ENCODE measurements at places on chromosomes 4 and X.

GRCh38 chr4:8817813-8818062 is 53.9 kb downstream of the HMX1 start:
- DNase-seq: no peak
- no peak overlapping the region for H3K4me3 ChIP-seq
- no peaks in the 10 kb centered on the region for H3K27me3 ChIP-seq

DNA sequence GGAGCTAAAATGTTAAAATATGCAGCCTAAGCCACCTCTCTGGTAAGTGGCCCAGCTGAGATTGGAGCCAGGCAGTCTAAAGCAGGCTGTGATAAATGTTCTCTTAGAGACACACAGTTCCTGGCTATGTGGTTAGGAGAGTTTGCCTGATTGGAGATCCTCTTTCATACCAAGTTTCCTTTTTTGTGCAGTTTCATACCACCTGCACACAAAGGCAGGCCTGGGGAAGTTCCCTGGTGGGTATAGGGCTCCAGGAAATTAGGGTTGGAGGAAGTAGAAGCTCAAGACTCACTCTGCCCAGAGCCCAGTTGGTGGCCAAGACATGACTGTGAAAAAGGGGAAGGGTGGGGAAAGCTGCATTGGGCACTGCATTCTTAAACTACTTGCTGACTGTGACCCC is 16.9 kb downstream of the CYBB start:
- no peak overlapping the region for H3K4me3 ChIP-seq
- H3K4me1 ChIP-seq: no peaks in the 10 kb centered on the region
- H3K27me3 ChIP-seq: no peaks in the 10 kb centered on the region
- H3K36me3 ChIP-seq: no peaks in the 10 kb centered on the region
- no peak for DNase-seq

DNA sequence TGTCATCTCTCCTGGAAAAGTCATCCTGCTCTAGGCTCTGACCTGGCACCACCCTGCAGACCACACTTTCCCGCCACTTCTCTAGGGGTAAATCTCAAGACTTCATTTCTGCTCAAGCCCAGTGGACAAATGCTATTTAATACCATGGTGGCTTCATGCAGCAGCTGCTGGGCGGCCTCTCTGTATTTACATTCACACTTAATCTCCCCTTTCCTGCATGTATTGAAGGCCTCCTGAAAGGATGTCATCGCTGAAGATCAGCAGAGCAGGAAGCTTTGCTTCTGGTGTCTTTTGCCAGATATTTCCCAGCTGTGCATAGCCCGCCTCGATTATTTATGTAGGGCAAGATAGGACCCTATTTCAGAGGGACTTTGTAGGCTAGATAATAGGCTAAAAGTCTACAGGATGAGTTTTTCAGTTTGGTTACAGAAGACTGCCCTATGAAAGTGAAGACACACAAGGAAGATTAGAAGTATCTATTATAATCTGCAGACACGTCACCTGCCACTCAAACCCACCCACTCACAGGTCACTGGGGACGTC is 17.2 kb downstream of the PROM1 start:
- H3K27me3 ChIP-seq: no peaks in the 10 kb centered on the region
- H3K36me3 ChIP-seq: no peaks in the 10 kb centered on the region
- no peak overlapping the region for H3K27ac ChIP-seq
- DNase-seq: no peak
- H3K4me3 ChIP-seq: no peak overlapping the region

DNA sequence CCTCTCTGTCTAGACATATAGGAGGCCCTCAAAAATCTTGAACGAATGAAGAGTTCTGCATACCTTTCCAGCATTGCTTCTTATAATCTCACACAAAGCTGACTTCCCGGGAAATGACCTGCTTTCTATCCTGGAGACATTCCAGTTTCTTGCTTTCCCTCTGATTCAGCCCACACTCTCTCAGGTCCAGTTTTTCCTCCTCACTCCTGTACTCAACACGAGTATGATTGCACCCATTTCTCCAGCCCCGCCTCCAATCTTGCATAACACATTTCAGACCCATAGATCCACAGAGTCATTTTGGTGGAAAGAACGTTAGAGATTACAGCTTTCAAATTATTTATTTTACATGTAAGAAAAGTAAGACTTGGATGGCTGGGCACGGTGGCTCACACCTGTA is 127.5 kb upstream of the TLR3 start:
- no peaks in the 10 kb centered on the region for H3K27me3 ChIP-seq
- H3K4me3 ChIP-seq: no peak overlapping the region
- H3K36me3 ChIP-seq: no peaks in the 10 kb centered on the region
- no peak overlapping the region for H3K27ac ChIP-seq
- DNase-seq: no peak

GRCh38 chr4:169464080-169464479 is 148.3 kb downstream of the NEK1 start:
- no peak for DNase-seq
- no peak overlapping the region for H3K27ac ChIP-seq
- H3K36me3 ChIP-seq: no peaks in the 10 kb centered on the region
- H3K4me1 ChIP-seq: no peaks in the 10 kb centered on the region
- H3K4me3 ChIP-seq: no peak overlapping the region

All from thyroid gland (tissue), 4 donors.